ENCODE measurements at places on chromosomes 2 and 18. TPM values are rescaled to one million over a fixed set of nuclear protein-coding genes. Genes with fewer than 3 reads are reported as not detected.

MYO7B gene
- total RNA-seq: 0.44 TPM

SLC4A3 gene
- total RNA-seq: 426 TPM

GALNT5 gene
- 0.19 TPM for total RNA-seq

DCDC2C gene
- not detected for total RNA-seq

MEP1B gene
- total RNA-seq: not detected

SERPINE2 gene
- total RNA-seq: 9.8 TPM

KCTD18 gene
- 9.4 TPM for total RNA-seq

RAX gene
- total RNA-seq: not detected

NR4A2 gene
- total RNA-seq: 0.88 TPM

UGT1A3 gene
- total RNA-seq: not detected

APOB gene
- 9.1 TPM for total RNA-seq

WNT6 gene
- 1.0 TPM for total RNA-seq

KYNU gene
- total RNA-seq: 1.0 TPM

All from left ventricle myocardium inferior (tissue), 1 donor.